Epithelial cell of prostate (primary cell): ENCODE measurements at places on chromosomes 12 and 14.
A peak's percentile ranks its signal among the peaks of the same experiment; 100 is the strongest.

- DNase-seq, result no peak
These were observed 433.9 kb downstream of the EGLN3 start for GRCh38 chr14:33516898-33517436.

- DNase-seq, result no peak
These were observed 51.4 kb upstream of the ANO2 start for GRCh38 chr12:5996459-5996858.

GRCh38 chr12:76569685-76570604, 10.4 kb upstream of the OSBPL8 start:
- DNase-seq, result no peak

GRCh38 chr14:54622192-54622958, 55.4 kb downstream of the SAMD4A start:
- DNase-seq, result no peak

DNA sequence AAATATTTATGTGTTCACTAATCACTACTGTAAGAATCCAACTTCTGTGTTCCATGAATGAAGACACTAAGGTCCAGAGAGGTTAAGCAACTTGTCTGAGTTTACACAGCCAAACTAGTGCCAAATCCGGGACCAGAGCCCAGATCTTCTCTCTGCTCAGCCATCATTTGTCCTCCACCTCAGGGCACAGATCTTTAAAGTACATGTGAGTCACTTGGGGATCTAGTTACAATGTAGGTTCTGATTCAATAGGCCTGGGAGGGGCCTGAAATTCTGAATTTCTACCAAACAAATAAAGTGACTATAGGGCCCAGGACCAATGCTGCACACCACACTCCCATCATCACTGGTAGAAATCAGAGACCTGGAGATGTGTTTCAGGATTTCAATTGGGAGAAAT, 162.9 kb downstream of the GXYLT1 start:
- peak; percentile 14 for DNase-seq

- DNase-seq, result no peak
These were observed 105.1 kb downstream of the RMST start for GRCh38 chr12:97567619-97568110.

DNA sequence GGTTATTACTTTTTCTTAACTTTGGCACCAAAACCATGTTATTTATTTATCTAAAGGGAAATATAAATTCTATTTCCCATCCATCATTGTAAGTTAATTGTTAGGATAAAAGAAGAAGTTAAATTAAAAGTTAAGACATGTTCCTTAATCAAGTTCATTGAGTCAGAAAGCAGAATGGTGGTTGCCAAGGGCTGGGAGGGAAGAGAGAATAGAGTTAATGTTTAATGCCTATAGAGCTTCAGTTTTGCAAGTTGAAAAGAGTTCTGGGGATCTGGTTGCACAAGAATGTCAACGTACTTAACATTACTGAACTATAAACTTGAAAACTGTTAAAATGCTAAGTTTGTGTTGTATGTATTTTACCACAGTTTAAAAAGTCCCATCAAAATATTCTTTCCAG, 63.2 kb upstream of the NR2C1 start:
- no peak for DNase-seq

- no peak for DNase-seq
These were observed 516 bp downstream of the PCBP2 start for GRCh38 chr12:53452159-53453077.

GRCh38 chr12:19837543-19837942, 398.3 kb downstream of the AEBP2 start:
- DNase-seq, result no peak

DNA sequence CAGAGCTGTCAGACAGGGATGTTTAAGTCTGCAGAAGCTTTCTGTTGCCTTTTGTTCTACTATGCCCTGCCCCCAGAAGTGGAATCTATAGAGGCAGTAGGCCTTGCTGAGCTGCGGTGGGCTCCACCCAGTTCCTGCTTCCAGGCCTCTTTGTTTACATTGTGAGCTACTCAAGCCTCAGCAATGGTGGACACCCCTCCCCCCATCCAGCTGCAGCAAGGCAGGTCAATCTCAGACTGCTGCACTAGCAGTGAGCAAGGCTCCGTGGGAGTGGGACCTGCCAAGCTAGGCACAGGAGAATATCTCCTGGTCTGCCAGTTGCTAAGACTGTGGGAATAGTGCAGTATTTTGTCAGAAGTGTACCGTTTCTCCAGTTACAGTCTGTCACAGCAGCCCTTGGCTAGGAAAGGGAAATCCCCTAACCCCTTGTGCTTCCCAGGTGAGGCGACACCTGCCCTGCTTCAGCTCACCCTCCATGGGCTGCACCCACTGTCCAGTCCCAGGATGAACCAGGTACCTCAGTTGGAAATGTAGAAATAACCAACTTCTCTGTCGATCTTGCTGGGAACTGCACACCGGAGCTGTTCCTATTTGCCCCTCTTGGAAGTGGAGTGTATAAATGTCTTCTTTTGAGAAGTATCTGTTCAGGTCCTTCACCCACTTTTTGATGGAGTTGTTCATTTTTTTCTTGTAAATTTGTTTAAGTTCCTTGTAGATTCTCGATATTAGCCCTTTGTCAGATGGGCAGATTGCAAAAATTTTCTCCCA, 213.5 kb upstream of the SLC38A2 start:
- DNase-seq, result peak; percentile 58

DNA sequence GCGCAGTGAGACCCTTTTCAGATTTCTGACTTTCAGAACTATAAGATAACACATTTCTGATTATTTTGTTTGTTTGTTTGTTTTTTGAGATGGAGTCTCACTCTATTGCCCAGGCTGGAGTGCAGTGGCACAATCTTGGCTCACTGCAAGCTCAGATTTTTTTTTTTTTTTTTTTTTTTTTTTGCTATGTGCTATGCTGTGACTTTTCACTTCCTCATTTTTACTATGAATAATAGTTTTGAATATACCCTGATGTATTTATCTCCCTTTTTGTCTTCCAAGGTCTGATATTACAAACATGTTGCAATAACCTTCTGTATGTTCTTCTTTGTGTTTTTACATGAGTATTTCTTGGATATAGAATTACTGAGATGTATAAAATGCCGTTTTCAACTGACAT, 658.7 kb upstream of the SEL1L start:
- DNase-seq, result no peak

DNA sequence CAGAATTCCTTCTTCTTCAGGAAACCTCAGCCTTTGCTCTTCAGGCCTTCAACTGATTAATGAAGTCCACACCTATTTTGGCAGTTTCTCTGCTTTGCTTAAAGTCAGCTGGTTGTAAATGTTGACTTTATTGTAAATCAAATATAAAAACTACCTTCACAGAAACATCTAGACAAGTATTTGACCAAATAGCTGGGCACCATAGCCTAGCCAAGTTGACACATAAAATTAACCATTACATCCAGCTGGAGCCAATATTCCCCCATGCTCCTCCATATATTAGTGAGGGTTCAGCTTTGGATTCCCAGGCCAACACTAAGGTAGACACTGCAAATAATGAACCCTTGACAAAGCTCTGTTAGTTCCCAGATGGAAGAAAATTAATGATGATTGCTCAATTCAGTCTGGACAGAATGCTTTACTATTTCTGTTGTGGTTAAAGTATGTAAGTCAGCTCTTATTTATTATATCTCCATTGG, 125.5 kb downstream of the ZFP36L1 start:
- no peak for DNase-seq

GRCh38 chr14:69559581-69560011, 15.1 kb downstream of the CCDC177 start:
- DNase-seq, result no peak

- DNase-seq, result no peak
These were observed 4.6 kb downstream of the TMEM120B start for GRCh38 chr12:121717041-121717699.

DNA sequence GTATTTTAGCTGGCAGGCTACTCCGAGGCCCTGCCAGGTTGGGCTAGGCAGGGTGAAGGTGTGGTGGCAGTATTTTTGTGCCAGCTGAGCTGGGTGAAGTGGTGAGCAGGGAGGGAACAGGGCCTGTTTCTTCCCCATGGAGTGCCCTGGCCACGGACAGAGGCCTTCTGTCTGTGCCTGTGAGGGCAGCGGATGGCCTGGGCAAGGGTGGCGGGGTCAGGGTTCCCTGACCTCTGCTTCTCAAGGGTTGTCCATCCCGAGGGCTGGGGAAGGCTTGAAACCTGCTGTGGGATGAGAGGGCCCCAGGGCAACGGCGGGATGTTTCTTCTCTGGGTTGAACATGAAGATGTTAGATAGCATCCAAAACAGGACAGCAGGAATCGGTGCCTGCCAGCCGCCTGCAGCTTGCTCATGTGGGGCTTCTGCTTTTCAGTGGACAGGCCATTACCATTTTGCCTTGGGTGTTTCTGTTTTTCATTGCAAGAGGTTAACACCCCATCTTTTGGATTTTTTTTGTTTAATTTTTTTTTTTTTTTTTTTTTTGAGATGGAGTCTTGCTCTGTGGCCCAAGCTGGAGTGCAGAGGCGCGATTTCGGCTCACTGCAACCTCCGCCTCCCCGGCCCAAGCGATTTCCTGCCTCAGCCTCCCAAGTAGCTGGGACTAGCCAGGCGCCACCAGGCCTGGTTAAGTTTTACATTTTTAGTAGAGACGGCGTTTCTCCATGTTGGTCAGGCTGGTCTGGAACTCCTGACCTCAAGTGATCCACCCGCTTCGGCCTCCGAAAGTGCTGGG, 3.3 kb downstream of the MTA1 start:
- DNase-seq, result no peak

GRCh38 chr12:49897276-49897675, 6.4 kb downstream of the FAIM2 start:
- DNase-seq, result no peak

DNA sequence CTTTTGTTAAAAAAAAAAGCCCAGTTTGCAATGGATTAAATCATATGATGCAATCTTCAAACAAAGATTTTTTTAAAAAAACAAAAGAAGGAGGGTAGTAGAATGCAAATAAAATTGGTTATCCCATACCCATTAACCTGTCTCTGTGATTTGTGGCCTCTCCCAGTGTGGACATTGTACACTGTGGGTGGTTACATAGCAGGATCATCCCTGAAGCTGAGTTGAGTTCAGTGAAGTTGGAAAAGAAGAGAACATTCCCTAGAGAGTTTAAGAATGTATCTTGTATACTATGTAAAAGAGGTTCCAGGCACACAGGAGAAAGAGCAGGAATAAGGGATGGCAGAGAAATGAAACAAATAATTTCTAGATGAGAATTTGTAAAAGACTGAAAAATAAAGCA, 142.4 kb upstream of the SLC16A7 start:
- no peak for DNase-seq

DNA sequence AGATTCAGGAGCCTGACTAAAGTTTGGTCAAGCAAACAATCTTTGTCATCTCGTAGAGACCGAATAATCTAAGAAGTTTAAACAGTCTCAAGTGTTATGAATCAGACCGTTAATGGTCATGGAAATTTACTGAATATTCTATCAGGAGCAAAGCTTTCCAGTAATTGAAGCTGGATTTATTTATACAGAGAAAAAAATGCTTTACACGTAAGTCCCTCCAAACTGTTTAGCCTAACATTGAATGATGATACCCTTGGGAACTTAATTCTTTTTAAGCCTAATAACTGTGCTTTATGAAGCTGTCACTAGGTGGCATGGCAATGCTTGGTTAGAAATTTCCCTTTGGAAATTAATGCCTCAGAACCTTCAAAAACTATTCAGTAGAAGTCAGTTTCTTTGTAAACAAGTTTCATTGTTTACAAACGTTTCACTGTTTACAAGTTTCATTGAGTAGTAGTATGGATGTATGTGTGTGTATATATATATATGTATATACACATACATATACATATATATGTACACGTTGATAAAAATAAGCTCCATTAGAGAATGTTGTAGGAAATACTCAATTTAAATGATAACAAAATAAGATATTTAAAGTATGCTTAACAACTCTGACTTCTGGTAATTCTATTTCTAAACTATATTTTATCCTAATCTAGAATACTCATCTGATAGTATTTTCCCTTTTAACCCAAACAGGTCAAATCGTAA, 32.1 kb downstream of the DEPDC4 start:
- no peak for DNase-seq

- DNase-seq, result no peak
These were observed 167.5 kb downstream of the PPM1H start for GRCh38 chr12:62767496-62767895.

DNA sequence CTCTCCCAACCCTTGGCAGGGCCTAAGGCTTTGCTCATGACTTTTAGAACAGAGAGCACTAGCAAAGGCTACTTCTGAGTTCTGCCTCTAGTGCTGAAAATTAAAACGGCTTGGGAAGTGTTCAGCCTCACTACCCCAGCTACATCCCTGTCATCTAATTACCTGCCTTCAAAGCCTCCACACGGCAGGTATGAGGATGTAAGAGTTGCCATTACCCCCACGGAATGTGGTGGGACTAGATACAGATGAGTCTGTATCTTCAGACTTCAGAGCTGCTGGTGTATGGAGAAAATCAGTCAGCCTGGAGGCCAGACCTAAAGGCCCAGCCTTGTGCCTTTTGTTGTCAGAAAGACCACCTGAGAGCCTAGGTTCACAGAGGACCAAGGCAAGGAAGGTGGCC, 214.6 kb upstream of the NOS1 start:
- DNase-seq, result no peak

DNA sequence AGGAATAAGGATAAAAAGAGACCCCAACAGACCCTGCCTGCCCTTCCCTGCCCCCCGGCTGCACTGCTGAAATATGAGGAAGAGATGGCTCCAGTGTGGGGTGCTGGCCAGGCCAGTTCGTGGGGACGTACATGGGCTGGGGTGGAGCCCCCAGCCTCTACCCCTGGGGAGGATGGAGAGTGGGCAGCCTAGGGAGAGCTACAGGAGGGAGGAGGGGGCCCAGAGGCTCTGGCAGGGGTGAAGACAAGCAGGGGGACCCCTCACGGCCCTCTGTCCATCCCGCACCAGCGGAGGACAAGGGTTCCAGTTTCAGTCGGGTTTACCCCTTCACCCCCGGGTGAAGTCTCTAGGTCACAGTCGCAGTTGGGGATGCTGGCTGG, 11.0 kb upstream of the RPLP0 start:
- no peak for DNase-seq

DNA sequence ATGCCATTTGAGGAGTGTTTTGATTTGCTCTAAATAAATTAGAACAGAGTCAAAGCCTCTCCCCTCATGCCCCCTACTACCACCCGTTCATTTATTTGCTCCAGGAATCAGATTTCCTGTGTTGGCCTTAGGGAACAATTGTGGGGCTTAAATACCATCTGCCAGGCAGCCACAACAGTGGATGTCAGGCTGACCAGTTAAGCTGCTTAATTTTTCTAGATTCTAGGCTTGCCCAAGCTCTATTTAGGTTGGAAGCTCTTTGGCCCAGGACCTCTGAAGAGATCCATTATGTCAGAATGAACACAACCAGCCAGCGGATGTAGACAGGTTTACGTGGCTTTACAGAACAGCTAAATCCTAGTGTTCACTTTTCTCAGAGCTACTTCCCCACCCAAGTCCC, 1.0 kb upstream of the TIMELESS start:
- no peak for DNase-seq

DNA sequence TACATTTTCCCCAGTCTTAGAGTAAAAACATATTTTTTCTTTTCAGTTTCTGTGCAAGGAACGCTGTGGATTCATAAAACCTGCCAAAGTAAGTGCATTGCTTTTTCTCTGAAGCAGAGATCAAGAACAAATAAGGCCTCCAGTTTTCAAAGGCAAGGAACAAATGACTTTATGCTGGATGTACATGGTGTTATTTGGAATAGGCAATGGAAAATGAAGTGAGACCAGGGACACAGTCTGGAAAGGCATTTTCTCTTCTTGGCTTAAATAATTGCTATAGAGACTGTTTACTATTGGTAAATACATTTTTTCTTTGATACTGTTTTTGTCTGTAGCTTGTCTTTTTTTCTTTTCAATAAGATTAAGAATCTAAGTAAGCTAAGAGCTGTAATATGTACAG, 725.9 kb upstream of the MDGA2 start:
- no peak for DNase-seq
